ENCODE measurements at places on chromosomes 6 and 20. TPM values are rescaled to one million over a fixed set of nuclear protein-coding genes. Genes with fewer than 3 reads are reported as not detected.

EBF4 gene
- total RNA-seq, result not detected

DNA sequence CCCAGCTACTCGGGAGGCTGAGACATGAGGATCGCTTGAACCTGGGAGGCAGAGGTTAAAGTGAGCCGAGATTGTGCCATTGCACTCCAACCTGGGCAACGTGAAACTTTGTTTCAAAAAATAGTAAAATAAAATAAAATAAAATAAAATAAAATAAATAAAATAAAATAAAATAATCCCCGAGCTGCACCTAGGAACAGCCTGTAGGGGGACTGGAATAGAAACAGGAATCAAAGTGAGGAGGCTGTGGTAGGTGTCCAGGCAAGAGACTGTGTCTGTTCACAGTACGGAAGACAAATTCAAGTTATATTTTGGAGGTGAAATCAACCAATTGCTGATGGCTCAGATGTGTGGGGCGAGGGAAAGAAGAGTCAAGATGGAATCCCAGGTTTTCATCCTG is 86.2 kb downstream of the KCNB1 start:
- no peak for DNase-seq

- no peak for DNase-seq
Observed at GRCh38 chr6:169316651-169317050, 63.0 kb upstream of the THBS2 start.

OR12D3 gene
- total RNA-seq, result not detected

PSMA7 gene
- total RNA-seq, result 362 TPM

DNA sequence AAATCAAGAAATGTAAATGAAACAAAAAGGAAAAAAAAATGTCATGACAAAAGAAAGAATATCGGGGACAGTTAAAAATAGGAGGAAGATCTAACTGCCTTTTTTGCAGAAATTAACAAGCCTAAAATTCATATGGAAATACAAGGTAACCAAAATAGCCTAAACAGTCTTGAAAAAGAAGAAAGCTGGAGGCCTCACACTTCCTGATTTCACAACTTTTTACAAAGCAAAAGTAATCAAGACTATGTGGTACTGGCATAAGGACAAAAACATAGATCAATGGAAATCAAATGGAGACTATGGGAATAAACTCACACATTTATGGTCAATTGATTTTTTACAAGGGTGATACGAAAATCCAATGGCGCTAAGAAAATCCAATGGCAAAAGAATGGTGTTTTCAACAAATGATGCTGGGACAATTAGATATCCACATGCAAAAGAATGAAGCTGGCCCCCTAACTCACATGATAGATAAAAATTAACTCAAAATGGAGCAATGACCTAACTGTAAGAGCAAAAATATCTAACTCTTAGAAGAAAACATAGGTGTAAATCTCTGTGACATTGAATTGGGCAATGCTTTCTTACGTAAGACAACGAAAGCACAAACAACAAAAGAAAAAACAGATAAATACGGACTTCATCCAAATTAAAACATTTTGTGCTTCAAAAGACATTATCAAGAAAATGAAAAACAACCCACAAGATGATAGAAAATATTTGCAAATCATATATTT is 24.5 kb downstream of the MAP3K5 start:
- peak; percentile 14 for DNase-seq

DNA sequence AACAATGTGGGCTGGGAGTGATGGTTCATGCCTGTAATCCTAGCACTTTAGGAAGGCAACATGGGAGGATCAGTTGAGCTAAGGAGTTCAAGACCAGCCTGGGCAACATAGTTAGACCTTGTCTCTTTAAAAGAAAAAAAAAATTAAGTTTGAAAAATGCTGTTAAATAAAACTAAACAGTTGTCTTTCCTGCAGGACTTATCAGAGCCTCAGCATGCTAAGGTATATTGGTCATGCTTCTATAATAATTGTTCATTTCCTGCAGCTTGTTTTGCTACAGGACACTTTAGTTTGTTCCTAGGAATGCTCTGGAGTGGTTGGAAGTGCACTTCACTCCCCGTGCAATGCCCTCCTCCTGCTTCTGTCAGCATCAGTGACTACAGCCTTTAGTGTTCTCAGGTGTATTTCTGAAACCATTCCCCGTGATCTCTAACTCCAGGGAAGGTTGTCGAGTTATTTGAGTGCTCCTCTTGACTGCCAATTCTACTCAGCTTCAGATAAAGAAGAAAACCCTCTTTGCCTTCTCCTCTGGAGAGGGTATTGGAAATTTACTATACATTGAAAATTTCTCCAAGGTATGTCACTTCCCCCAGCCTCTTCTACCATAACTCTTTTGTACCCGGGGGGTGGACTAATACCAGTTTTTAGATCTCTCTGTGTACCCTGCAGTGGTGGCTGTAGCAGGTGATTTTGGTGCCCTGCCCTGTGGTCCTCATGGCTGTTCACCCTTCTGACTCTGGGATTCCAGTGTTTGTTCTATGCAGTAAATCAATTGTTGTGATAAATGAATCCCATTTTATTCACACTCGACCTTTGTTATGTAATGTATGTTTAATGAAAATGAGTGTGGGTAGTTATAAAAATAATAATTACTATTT is 33.8 kb downstream of the NHLRC1 start:
- no peak for DNase-seq

GRCh38 chr6:83574783-83575182 is 62.4 kb downstream of the PRSS35 start:
- DNase-seq, result peak; percentile 30

CLVS2 gene
- total RNA-seq, result not detected

GRCh38 chr20:31496761-31497295 is 17.4 kb upstream of the HM13 start:
- peak; percentile 47 for DNase-seq

- no peak for DNase-seq
Observed at GRCh38 chr6:1435806-1436205, 46.4 kb downstream of the FOXF2 start.

DNA sequence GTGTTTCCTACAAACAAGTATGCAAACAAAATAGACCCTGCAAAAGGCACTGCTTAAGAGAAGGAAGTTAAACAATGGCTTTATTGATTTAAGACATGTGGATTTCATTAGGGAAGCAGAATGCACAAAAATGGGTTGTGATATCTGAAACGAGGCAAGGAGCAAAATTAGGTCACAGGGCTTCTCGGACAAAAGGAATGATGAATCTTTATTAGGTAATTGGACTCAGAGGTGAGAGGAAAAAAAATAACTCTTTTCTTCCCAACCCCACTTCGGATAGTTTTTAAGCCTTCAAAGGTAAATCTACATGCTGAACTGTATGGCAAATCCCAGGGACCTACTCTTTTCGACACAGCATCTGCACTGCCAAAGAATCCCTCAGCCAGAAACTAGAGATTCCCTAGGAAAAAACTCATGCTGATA is 183.0 kb upstream of the TAB2 start:
- no peak for DNase-seq

VARS1 gene
- 133 TPM for total RNA-seq

DNA sequence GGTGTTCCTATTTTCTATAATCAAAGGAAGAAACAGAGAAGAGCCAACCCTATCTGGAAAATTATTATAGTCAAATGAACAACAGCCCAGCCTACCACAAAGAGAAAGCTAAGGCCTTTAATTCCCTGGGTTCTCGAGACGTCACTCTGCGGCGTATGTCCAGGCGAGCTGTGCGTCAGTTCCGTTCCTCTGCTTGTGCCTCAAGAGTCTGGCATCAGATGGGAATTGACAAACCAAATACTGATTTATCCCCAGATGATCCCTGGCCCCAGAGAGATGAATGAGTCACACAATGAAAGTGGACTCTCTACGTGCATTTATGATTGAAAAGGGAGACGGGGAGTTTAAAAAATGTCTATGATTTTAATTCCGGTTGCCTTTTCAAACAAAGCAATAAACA is 151.6 kb upstream of the PDE10A start:
- no peak for DNase-seq

DNA sequence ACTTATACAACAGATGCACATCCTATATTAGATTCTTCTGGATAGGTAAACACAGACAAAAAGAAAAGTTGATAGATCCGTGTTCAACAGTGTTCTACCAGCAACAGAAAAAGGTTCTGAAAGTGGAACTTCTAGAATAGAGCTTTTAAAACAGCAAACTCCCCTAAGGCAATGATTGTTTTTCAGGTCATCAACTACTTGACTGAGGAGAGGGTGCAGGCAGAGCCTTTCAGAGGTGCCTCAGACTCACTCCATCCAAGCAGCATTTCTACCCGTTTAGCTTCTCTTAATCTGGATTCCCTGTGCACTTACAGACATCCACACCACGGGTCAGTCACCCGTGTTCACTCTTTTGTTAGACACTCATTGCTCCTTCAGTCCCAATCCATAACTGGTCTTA is 28.9 kb downstream of the FYN start:
- DNase-seq, result no peak

DEFB119 gene
- not detected for total RNA-seq

- DNase-seq, result no peak
Observed at GRCh38 chr6:156437121-156437879, 339.9 kb upstream of the ARID1B start.

- no peak for DNase-seq
Observed at GRCh38 chr6:85453052-85453451, 3.2 kb downstream of the NT5E start.

DNA sequence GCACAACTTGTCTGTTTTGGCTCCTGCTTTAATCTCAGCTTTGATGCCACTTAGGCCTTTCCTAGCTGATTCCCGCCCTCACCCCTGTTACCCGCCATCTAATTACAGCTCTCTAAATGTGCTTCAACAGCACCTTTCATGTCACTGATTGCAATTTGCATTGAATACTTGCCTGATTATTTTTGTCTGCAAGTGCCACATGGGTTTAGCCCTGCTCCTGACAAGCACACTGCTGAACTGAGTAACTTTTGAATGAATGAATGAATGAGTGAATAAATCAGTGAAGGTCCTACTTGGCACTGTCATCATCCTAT is 591 bp upstream of the DCBLD1 start:
- no peak for DNase-seq

- DNase-seq, result peak; percentile 34
Observed at GRCh38 chr20:49270177-49270576, 7.7 kb downstream of the ZNFX1 start.

DNA sequence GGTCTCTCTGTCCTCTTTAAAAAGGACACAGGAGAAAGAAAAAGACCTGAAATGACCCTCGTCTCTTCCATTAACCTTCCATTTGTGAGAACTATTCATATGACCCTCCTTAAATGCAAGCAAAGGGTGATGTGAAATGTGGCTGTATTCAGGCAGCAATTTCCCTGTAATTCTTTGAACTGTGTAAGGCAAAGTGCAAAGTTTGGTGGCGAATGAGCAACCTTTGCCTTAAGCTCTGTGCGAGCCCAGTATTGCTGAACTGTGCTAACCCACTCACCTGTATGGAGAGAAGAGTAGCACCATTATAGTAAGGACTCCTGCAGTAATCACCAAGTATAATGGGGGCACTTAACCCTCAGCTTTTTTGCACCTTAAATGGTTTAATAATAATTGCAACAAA is 223.4 kb downstream of the PLCB1 start:
- no peak for DNase-seq

PAX1 gene
- not detected for total RNA-seq

DNA sequence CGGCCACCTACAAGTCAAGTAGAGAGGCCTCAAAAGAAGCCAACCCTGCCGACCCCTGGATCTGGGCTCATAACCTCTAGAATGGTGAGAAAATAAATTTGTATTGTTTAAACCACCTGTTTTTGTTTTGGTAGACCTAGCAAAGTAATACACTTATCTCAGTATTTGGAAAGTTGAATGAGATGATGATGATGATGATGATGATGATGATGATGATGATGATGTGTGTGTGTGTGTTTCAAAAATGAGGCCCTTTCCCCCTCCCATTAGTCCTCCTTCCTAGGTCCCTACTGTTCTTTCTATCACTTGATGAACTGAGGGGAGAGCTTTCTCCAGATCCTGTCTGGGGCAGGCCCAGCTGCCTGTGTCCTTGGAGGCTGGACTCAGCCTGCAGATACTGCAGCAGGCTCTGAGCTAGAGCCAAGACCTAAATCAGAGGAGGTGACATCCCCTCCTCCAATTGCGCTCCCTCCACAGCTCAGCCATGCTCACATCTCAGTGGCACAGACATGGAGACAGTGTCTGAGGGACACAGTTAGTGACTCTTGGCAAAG is 120.1 kb downstream of the LRFN2 start:
- no peak for DNase-seq

MTFR2 gene
- 6.0 TPM for total RNA-seq

GRCh38 chr20:44104798-44105517 is 82.0 kb downstream of the JPH2 start:
- peak; percentile 96 for DNase-seq

DYNLT2 gene
- total RNA-seq, result 1.3 TPM

THBS2 gene
- 0.05 TPM for total RNA-seq

DNA sequence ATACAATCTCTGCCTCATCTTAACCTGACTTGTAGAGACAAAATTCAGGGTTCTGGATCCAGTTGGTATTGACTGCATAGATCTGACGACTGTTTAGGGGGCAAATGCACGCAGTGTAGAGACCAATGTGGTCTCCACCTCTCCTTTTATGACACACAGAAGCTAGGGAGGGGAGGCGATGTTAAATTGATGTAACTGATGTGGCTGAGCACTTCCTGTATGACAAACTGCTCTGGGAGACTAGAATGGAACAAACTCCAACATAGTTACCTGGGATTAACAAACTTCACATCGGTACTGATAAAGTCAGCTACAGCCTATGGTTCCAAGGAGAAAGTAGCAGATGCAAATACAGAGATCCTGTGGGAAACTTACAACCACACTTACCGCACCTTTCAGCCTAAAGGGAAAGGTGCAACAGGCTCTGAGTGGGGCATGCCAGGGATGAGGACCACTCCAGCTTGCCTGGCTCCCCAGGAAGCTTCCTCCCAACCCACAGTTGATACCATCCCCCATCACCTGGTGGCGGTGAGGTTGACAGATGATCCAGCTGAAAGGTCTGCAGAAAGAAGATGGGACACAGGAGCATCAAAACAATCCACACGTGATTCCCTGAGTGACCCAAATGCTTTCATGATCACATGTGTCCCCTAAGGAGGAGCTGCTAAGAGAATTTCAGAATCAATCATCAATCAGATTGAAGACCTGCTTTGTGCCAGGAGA is 60.6 kb upstream of the MRPS10 start:
- no peak for DNase-seq

GRCh38 chr6:30542915-30543314 is 13.4 kb downstream of the GNL1 start:
- no peak for DNase-seq

DNA sequence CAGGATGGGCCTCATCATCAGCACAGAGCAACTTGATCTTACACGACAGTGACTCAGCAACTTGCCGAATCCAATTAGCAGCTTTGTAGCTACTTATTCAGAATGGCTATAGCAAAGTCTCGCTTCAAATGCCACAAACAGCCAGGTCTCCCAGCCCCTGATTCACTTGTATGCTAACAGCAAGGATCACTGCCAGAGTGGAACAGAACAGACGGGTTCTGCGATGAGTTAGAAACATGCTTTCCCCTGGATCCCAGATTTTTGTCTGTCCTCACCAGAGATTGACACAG is 254.4 kb downstream of the NRN1 start:
- peak; percentile 49 for DNase-seq
